ENCODE measurements at places on chromosomes 6 and 20. TPM values are rescaled to one million over a fixed set of nuclear protein-coding genes. Genes with fewer than 3 reads are reported as not detected.

DNA sequence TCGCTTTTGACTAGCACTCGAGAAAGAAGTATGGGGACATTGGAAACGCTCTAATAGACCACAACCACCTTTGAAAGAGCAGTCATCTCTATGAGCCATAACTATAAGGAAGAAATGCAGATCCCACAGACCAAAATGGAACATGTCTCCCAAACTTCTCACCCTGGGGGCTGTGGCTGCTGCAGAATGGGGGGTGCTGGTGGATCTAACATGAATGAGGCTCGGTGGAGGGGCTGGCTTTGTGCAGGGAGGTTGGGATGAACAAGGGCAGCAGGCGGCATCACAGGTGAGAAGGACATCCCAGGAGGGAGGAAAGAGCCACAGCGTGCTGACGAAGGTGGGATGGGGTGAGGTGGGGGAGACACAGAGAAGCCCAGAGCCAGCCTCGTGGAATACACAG is 10.5 kb upstream of the CCR6 start:
- H3K27me3 ChIP-seq: no peaks in the 10 kb centered on the region
- peaks cover 4% of the 10 kb centered on the region for H3K4me1 ChIP-seq
- H3K27ac ChIP-seq: no peak overlapping the region
- DNase-seq: no peak
- H3K4me3 ChIP-seq: no peak overlapping the region
- H3K36me3 ChIP-seq: no peaks in the 10 kb centered on the region

- no peaks in the 10 kb centered on the region for H3K4me1 ChIP-seq
- no peak for DNase-seq
- H3K4me3 ChIP-seq: no peak overlapping the region
- no peak overlapping the region for H3K27ac ChIP-seq
- H3K36me3 ChIP-seq: no peaks in the 10 kb centered on the region
Observed at GRCh38 chr6:169844946-169845345, 93.5 kb downstream of the ERMARD start.

The PPP1R10 gene
- total RNA-seq: 46.4 TPM

The RNF144B gene
- 0.15 TPM for total RNA-seq

DNA sequence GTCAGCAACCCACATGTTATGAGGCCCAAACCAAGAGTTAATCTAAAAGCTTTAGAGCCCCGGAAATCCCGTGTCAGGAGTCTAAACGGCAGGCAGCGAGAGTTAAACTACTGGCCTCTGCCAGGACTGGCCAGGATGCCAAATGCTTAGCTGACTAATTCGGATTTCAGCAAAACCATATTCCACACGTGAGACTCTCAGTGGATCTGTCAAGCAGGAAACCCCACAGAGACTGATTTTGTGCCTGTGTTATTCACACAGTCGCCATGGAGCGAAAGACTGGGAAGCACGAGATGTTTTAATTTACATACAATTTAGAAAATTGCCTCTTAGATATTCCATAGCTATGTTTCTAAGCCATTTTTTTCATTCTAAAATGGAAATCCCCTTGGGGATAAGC is 152.9 kb downstream of the RNASET2 start:
- H3K4me1 ChIP-seq: peaks cover 18% of the 10 kb centered on the region
- no peaks in the 10 kb centered on the region for H3K36me3 ChIP-seq
- no peak for DNase-seq
- no peak overlapping the region for H3K27ac ChIP-seq
- no peaks in the 10 kb centered on the region for H3K27me3 ChIP-seq
- no peak overlapping the region for H3K4me3 ChIP-seq

DNA sequence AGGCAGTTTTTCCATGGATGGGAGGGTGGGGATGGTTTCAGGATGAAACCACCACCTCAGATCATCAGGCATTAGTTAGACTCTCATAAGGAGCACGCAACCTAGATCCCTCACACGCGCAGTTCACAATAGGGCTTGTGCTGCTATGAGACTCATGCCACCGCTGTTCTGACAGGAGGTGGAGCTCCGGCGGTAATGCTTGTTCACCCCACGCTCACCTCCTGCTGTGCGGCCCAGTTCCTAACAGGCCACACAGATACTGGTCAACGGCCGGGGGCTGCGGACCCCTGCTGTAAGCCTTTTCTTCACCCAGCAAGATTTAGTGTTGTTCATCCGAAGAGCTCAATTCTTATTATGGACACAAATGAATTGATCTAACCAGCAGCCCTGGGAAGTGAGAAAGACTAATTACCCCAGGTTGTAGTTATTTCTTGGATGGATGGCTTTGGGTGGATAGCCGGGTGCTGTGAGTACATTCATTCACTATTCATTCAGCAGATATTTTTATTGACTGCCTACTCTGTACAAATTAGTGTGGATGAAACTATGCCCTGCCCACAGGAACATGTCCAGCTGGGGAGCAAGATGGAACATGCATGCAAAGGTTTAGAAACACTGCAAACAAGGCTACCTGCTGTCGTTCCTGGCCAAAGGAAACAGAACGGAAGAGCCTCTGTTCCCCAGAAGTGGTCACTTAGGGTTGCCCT is 57.2 kb downstream of the RIOK1 start:
- peaks cover 16% of the 10 kb centered on the region for H3K4me1 ChIP-seq
- no peak overlapping the region for H3K4me3 ChIP-seq
- peaks cover 6% of the 10 kb centered on the region for H3K27me3 ChIP-seq
- peak; percentile 78 for DNase-seq

The CST2 gene
- total RNA-seq: not detected

DNA sequence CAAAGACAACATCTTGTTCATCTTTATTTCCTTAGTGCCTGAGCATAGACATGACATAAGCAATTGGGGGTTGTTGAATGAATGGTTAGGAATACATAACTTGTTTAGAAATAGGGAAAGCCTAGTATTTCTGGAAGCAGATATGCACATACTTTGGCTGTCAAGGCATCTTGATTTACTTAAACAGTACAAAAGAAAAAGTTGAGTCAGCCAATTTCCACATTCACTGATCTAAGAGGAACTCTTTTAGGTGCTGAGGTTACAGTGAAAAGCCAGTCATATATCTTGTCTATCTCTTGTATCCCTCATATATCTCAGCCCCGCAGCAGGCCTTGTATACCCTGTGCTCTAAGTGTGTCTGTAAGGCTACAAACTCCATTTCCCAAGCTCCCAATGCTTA is 11.6 kb downstream of the ZKSCAN4 start:
- no peak overlapping the region for H3K4me3 ChIP-seq
- no peak for DNase-seq
- no peaks in the 10 kb centered on the region for H3K36me3 ChIP-seq
- H3K4me1 ChIP-seq: no peaks in the 10 kb centered on the region

The SLC22A7 gene
- not detected for total RNA-seq

DNA sequence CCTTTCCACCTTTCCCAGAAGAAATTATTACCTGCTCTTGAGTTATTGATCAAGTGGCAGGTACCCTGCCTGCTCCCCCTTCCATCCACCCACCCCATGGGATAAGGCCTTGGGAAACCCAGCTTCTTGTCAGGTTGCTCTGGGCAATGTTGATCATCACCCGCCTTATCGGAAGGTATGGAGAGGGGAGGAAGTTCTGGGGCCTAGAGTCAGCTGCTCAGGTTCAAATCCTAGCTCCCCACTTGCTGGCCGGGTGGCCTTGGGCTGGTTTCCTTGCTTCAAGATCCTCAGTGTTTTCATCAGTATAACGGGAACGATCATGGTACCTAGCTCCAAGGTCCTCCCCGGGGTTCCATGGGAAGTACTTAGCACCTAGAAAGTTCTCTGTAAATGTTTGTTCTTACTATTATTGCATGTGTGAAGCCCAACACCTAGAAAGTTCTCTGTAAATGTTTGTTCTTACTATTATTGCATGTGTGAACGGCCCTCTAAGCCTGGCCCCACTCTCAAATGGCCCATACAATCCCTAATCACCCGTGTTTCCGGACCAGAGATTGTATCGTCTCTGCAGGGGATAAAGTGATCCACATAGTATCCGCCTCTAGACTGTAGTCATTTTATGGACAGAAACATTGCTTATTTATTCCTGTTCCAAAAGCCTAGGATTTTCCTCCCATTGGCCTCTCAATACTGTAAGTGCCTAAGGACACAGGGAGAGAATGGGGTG is 1.1 kb upstream of the PREX1 start:
- H3K4me3 ChIP-seq: peak overlapping the region; percentile 65
- H3K4me1 ChIP-seq: peaks cover 40% of the 10 kb centered on the region
- H3K27ac ChIP-seq: no peak overlapping the region

GRCh38 chr6:121260651-121261102 is 73.6 kb downstream of the TBC1D32 start:
- H3K4me3 ChIP-seq: no peak overlapping the region
- H3K4me1 ChIP-seq: no peaks in the 10 kb centered on the region
- H3K27ac ChIP-seq: no peak overlapping the region
- H3K36me3 ChIP-seq: peaks cover 6% of the 10 kb centered on the region
- H3K27me3 ChIP-seq: no peaks in the 10 kb centered on the region
- DNase-seq: no peak

DNA sequence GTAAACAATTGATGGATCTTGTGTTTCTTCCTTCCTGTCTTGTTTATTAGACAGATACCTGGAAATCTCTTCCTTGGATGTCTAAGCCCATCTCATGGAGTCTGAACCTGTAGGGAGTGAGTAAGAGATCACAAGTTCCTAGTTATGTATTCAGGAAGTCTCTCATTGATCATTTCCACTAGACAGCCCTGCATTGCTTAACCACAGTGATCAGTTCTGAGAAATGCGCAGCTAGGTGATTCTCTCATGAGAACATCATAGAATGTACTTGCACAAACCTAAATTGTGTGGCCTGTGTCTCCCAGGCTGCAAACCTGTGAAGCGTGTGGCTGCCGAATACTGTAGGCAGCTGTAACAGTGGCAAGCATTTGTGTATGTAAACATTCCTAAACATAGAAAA is 39.1 kb downstream of the FAM120B start:
- peaks cover 5% of the 10 kb centered on the region for H3K36me3 ChIP-seq
- no peak overlapping the region for H3K4me3 ChIP-seq
- H3K4me1 ChIP-seq: no peaks in the 10 kb centered on the region

The NR2E1 gene
- 0.25 TPM for total RNA-seq

DNA sequence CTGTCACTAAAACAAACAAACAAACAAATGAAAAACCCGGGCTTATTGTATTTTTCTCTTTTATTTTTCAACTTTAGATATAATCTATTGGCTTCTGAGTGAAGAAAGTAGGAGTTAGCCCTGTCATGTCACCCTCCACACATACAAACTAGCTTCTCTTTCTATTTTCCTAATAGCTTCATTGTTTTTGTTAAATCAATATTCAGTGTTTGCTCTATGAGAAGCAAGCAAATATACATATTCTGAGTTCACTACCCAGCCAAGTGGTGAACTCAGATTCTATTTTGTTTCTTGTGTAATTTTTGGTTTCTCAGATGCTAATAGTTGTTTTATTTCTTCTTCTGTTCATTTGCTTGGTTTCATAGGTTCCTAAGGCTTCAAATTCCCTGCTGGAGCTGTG is 66.4 kb downstream of the SNRNP48 start:
- H3K27ac ChIP-seq: no peak overlapping the region
- H3K36me3 ChIP-seq: no peaks in the 10 kb centered on the region
- DNase-seq: no peak
- H3K4me3 ChIP-seq: no peak overlapping the region
- no peaks in the 10 kb centered on the region for H3K4me1 ChIP-seq

DNA sequence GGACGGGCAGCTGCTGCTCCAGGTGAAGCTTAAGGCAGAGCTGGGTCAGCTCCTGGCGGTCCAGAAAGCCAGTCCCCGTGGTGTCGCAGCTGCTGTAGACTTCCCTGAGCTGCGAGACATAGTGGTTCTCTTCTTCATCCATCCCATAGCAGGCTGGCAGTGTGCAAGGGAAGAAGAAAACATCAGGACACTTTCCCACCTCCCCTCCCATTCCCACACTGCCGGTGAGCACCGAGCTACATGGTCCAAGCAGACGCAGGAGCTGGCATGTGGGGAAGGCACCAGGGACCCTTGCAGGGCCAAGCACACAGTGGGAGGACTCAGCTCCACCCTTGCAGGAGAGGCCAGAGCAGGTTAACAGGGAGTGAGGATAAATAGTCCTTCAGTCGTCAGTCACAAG is 58.9 kb downstream of the NINL start:
- no peaks in the 10 kb centered on the region for H3K36me3 ChIP-seq
- H3K27me3 ChIP-seq: no peaks in the 10 kb centered on the region
- no peak overlapping the region for H3K27ac ChIP-seq
- no peak overlapping the region for H3K4me3 ChIP-seq
- H3K4me1 ChIP-seq: no peaks in the 10 kb centered on the region

DNA sequence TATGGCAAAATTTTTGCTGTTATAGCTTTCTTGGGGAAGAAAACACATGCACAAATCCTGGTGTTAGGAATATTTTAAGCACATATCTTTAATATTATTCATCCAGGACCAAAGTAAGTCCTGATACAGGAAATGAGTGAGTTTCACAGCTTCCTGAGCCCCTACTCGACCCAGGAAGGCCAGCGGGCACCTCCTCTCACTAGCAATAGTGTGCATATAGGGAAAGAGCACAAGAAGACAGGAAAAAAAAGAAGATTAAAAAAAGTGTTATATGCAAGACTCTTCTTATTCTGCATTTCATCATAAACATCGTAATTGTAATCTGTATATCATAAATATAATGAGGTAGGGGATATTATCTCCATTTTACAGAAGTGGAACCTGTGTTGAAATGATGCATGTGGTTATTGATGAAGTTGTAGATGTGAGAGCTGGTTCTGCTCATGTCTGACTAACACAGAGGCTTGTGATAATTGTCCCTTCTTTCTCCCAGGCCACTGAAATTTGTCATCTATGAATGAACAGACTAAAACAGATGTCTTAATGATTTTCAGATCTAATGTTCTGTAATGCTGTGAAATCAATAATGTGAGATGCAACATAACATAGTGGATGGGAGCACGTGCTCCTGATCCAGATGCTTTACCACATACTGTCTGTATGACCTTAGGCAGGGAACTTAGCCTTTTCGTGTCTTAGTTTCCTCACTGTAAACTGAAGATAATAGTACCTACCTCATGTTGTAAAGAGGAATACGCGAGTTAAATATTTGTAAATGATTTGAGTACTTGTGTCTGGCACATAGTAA is 101.2 kb downstream of the MYO6 start:
- no peaks in the 10 kb centered on the region for H3K27me3 ChIP-seq
- no peak for DNase-seq
- H3K4me3 ChIP-seq: no peak overlapping the region
